ENCODE measurements at places on chromosomes 16 and 17.
A peak's percentile ranks its signal among the peaks of the same experiment; 100 is the strongest.

GRCh38 chr17:45380991-45381390 is 51.7 kb downstream of the ARHGAP27 start:
- DNase-seq = no peak

- DNase-seq = no peak
These were observed 28.2 kb downstream of the LMF1 start for GRCh38 chr16:942436-943060.

DNA sequence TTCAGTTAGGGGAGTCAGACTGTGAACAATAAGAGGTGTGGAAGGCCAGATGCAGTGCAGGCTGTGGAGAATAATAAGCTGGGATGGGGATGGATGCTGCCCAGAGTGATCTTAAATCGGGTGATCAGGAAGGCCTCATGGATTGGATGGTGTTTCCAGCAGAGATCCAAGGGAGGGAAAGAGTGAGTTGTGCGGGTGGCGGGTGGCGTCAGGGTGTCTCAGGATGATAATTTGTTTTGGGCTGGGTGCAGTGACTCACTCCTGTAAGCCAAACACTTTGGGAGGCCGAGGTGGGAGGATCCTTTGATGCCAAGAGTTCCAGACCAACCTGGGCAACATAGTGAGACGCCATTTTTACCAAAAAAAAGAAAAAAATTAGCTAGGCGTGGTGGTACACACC is 7.9 kb downstream of the CLUAP1 start:
- DNase-seq = no peak

DNA sequence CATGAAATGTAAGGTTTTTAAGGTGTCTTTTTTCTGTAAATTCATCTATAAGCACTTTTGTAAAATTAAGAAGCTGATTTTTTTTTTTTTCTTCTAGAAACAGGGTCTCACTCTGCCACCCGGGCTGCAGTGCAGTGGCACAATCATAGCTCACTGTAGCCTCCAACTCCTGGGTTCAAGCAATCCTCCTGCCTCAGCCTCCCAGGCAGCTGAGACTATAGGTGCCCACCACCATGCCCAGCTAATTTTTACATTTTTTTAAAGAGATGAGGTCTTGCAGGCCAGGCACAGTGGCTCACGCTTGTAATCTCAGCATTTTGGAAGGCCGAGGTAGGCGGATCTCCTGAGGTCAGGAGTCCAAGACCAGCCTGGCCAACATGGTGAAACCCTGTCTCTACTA is 4.5 kb upstream of the CYB5B start:
- DNase-seq = no peak

DNA sequence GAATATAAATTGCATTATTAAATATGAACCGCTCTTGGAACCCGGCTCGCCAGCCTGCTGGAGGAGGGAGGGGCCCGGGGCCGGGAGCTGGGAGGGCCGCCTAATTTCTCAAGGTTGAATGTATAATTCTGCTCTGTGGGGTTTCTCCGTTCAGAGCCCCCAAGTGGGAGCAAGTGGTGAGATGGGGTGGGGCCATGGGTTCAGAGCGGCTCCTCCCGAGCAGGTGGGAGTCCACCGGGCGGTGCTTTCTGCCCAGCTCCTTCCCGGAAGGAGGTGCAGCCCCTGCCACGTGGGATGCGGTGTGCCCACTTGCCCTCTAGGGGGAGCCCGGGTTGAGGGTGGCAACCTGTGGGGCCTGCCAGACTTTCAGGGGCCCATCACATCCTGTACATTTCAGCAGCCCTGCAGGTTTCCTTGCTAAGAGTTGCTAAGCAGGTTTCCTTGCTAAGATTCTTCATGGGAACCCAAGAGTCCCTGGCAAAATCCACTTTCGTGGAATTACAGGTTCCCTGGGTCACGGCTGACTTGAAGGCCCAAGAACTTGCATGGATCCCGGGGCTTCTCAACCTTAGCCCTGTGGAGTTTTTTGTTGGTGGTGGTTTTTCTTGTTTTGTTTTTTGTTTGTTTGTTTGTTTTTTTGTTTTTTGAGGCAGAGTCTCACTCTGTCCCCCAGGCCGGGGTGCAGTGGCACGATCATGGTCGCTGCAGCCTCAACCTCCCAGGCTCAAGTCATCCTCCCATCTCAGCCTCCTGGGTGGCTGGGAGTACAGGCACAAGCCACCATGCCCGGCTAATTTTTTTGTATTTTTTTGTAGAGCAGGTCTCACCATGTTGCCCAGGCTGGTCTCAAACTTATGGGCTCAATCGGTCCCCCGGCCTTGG is 196.7 kb upstream of the GSE1 start:
- DNase-seq = peak; percentile 54

DNA sequence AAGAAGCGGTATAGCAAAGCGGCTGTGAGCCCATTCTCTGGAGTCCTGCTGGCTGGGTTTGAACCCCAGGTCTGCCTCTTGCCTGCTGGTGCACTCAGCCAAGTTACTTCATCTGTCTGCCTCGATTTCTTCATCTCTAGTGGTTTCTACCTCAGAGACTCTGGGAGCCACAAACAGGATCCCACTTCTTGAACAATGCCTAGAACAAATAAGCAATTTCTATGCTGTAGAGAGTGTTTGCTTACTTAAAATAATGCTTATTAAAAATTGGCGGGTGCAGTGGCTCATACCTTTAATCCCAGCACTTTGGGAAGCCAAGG is 75.5 kb downstream of the CMIP start:
- DNase-seq = no peak

GRCh38 chr17:27947005-27947406 is 53.8 kb upstream of the LYRM9 start:
- DNase-seq = no peak

DNA sequence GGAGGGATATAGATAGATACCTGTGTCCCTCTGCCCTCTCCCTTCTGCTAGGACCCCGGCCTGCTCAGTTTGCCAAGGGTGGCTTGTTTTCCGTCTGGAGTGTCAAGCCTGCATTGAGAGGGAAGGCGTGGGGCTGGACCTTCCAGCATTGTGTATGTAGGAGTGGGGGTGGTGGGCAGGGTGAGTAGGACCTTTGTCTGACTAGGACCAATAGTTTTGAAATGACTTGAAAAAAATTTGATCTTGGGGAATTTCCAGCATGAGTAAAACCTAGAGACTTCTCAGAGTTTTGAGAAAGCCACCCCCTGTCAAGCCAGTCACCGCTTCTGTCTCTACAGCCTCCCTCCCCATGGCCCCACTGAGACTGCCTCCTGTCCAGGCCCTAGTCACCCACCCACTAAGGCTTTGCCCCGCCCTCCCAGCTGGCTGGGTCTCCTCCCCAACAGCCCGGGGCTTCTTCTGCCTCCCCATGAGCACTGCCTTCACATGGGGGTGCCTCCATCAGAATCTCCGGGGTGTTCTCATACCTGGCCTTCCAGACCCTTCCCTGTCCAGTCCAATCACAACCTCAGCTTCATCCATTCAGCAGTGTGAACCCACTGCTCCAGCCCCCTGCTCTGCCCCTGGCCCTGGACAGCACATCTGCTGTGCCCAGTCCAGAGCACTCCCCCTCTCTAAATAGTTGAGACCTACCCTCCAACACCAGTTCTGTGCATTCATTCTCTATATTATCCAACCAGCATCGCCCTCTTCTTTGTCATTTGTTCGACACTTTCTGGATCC is 207.0 kb downstream of the MSI2 start:
- DNase-seq = peak; percentile 87

GRCh38 chr17:43832976-43833829 is at the start of gene MPP3:
Gene MPP3 (minus strand): TSS chr17:43833146. CDS start chr17:43831906, 1,240 bp downstream.
- DNase-seq = no peak

DNA sequence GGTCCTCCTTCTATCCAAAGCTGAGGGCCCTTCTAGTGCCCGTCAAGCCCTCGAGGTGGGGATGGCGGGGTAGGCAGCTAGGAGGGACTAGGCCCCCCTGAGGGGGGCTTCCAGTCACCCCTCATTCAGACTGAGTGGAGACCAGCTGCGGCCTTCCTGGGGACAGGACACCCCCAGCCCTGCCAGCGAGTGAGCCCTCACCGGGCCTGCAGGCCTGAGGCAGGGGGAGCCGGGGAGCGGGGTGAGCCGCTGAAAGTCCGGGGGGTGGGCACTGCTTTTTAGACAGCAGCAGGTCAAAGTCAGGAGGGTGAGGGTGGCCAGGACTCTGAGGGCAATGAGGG is 8.7 kb upstream of the KREMEN2 start:
- no peak for DNase-seq

Measured in stimulated activated CD4-positive, alpha-beta T cell treated with anti-CD3 and anti-CD28 coated beads, Interleukin-15, amount 100 ng/mL, for 48 hours (primary cell).